ENCODE measurements at places on chromosomes 3 and 15.

- peak; percentile 74 for DNase-seq
Observed at GRCh38 chr15:40902605-40903561, 8.6 kb downstream of the VPS18 start.

GRCh38 chr15:56675930-56676329 is 57.4 kb downstream of the ZNF280D start:
- no peak for DNase-seq

DNA sequence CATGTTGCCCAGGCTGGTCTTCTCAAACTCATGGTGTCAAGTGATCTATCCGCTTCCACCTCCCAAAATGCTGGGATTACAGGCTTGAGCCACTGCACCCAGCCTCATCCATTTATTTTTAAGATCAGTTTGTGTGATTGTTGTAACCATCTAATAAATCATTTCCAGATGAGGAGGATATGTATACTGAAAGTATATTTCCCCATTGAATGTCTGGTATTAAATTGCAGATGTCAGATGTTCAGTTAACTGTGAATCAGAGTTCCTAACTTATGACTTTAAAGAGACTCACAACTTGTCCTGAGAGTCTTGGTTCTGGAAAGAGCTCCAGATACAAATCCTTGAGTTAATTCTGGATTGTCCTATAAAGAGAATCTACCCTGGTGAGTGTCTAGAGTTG is 62.4 kb downstream of the TRIM71 start:
- DNase-seq = no peak

DNA sequence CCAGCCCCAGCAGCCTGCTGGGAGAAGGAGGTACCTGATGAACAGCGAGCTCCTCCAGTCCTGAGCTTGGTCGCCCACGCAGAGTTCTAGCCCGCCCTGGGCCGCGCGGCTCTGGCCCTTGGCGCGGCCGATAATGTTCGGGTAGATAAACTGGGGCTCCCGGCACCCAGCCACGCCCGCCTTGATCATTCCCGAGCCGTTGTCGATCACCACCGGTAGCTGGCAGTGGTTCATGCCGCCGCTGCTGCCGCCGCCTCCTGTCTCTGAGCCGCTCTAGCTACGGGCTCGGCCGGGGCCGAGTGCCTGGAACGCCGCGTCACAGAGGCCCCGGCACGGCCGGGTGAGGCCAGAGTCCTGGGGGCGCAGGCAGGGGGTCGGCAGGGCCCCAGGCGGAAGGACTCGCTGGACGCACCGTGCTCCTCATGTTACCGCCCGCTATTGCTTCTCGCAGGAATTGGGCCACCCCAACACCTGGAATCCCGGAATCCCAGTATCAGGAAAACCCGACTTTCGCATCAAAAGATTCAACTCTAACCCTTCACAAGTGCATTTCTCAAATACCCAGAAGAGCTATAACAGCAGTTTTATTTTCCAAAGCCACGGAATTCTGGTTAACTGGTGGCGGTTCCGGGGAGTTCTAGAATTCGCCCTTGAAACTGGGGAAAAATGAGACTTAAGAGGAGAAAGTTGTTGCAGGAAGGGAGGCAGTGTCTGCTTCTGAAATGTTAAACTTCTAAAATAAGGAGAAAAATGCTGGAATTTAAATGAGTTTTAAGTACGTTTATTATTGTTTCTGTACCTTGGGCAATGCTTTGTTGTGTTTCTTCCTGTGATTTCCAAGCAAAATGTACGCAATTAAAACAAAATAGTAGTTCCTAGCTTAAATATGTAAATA is at the start of gene ACTRT3:
ACTRT3 (minus strand) TSS at position 275 of the 895 bp plus-strand sequence; CDS start at position 234, 41 bp downstream.
- DNase-seq = peak; percentile 86

DNA sequence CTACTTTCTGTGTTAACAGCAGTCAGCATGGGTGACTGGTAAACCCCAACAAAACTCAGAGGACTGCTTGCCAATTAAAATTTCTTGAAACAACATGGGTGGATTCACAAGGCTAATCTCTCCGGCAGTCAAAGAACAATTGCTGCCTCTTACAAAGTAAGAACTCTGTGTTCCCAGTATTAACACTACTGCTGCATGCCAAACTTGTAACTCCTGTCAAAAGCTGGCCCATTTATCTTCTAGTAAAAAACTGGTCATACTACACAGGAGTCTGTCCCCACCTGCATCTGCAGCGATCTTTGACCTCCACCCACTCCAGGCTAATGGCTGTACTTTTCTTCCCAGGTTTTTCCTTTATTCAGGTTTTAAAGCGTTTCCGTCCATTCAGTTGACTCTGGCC is 8.7 kb upstream of the ZNF589 start:
- no peak for DNase-seq

DNA sequence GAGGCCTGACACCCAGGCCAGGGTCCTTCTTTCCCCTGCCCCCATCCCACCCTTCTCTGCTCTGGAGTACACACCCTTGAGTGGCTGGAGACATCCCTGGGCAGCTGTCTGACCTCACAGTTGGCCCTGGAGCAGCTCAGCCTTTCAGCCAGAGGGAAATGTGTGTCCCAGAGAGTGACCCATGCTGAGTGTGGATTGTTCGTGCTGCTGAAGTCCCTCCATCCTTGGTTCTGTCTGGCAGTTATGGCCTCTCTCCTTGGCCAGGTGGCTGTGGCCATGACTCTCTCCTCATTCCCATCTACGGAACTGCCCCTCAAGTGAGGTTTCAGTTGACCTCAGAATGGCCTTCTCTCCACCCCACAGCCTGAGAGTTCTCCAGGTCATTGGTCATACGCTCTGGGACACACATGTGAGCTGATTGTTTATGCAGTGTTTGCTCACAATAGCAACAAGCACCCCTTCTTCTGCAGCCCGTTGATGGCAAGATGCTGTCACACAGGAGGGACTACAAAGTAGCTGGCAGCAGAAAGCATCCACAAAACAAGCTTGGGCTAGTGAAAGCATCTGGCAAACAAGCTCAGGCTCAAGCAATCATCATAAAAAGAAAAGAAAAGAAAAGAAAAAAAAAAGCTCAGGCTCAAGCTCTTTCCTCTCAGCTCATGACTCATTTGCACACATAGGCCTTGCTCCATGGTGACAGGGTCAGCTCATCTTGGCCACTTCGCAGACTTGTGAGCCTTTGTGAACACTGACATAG is 55.3 kb upstream of the ITGA11 start:
- DNase-seq = no peak
